ENCODE measurements at places on chromosomes 4 and X.

DNA sequence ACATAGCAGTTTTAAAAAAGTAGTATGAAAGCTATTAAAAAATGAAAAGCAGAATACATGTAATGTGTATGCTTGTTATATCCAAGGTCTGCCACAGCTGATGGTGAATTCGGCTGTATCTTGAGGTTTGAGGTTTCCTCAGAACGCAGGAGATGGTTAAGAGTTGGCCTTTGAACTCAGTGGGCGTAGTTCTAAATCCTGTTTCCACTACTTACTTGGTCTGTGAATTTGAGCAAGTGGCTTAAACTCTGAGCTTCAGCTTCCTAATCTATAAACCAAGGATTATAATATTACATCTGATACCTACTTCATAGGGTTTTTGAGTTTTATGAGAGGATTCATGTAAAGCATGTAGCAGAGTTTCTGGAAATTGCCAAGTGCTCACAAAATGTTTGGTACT lies 125.2 kb downstream of the STIM2 start:
- no peak for DNase-seq

DNA sequence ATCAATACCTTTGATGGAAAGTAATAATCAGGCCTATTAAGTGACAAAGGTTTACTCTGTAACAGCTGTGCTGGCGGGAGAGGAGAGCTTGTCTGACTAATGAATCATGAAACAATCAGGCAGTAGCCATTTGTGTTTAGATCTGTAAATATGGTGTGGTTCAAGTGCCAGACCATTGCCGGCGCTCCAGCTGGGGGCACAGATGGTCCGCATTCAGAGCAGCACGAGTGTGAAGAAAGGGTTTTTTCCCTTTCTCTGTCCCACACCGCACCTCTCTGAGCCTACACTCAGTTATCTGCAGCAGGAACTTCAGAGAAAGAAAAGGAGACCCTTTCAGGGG lies 111.3 kb upstream of the PAQR3 start:
- DNase-seq = no peak

- DNase-seq = no peak
These were observed 170.5 kb upstream of the TBC1D9 start for GRCh38 chr4:140926672-140927071.

GRCh38 chrX:149205937-149206336 lies 299.2 kb downstream of the IDS start:
- no peak for DNase-seq

- no peak for DNase-seq
These were observed 133.8 kb downstream of the LDB2 start for GRCh38 chr4:16764622-16765021.

- no peak for DNase-seq
These were observed 142.8 kb downstream of the SLIT2 start for GRCh38 chr4:20394512-20394911.

DNA sequence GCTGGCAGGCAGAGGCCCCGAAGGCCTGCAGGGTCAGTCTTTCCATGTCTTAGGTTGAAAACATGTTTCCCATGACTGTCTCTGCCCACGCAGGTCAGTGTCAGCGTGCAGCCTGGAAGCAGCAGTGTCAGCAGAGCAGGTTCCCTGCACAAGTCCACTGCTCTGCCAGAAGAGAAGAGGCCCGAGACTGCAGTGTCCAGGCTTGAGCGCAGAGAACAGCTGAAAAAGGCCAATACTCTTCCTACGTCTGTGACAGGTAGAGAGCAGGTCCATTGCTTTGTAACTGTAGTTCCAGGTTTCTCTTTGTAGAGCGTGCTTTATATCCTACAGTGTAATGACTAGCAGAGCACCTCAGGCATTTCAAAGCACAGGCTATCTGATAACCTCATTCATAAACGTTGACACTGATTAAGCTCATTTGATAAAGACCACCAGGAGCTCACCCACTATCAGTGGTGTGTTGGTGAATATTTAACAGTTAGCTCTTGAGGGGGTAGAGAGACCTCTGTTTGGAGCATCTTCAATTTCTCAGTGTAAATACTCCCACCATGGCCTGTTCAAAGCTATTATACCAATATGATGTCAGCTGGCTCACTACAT lies 63.2 kb downstream of the AASDH start:
- no peak for DNase-seq

DNA sequence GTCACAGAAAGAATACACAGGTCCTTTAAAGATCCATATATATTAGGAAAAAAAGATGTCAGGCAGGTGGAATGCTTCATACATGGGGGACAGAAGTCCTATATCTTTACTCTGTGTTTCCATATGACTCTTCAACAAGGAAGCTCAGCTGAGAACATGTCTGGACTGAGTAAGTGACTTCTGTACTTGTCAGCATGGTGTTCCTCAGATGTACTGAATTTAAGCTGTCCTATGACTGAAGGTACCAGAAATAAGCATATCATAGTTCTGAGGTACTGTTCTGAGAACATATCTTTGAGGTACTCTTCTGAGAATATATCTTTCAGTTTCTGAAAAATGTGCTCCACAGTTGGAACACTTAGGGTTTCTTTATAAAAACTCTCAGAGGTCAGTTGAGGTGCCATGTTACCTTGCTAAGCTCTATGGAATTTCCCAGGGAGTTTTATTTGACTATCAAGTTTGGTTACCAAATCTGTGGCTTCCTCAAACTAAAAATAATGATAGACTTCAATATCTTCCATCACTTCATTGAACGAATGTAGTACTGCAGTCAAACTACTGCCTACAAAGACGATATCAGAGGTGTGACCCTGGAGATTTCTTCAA lies 597.2 kb upstream of the GNPDA2 start:
- no peak for DNase-seq

All from stimulated activated CD8-positive, alpha-beta memory T cell treated with anti-CD3 and anti-CD28 coated beads, Interleukin-12 subunit alpha, Interleukin-12 subunit beta, amount 100 ng/mL, for 4 hours (primary cell).